Activated CD4-positive, alpha-beta T cell treated with anti-CD3 and anti-CD28 coated beads for 1 hour (primary cell): ENCODE measurements at places on chromosomes 5 and 9.

GRCh38 chr5:155052532-155052931, 39.0 kb downstream of the KIF4B start:
- no peak for DNase-seq

GRCh38 chr9:98135938-98136337, 16.9 kb upstream of the TRIM14 start:
- no peak for DNase-seq

- DNase-seq = no peak
Observed at GRCh38 chr5:103993031-103993430, 430.4 kb upstream of the NUDT12 start.

DNA sequence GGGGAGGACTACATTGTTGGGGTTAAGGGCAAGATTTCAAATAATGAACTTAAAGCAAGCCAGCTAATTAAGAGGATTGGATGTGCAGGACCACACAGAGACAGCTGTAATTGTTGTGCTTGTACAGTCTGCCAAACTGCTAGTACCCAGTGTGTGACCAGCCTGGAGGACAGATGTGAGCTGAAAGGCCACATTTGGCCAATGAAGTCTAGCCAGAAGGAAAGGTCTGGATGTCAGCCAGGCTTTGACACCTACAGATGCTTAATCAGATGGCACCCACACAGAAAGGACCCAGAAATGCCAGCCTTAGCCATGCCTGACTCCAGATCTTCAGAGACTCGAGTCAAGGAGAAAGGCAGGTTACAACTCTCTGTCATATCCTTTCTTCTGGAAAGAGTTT, 491.1 kb downstream of the KIF4B start:
- DNase-seq = no peak

- DNase-seq = no peak
Observed at GRCh38 chr9:21070906-21071305, 6.8 kb downstream of the IFNB1 start.

DNA sequence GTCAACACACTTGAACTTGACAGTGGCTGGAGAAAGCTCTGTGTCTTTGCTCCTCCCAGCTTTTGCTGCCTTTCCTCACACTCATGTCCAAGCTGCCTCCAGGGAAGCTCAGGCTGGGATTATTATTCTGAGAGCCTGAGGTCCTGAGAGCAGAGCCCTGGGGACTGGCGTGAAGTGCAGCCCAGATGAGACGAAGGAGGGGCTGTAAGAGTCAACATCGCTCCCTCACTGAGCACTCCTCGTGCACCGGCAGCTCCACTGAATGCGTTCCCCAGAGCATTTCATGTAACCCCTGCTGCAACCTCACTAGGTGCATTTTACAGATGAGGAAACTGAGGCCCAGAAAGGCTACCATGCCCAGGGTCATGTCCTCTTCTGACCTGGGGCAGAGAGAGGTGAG, 63.5 kb upstream of the PHYKPL start:
- DNase-seq = no peak

DNA sequence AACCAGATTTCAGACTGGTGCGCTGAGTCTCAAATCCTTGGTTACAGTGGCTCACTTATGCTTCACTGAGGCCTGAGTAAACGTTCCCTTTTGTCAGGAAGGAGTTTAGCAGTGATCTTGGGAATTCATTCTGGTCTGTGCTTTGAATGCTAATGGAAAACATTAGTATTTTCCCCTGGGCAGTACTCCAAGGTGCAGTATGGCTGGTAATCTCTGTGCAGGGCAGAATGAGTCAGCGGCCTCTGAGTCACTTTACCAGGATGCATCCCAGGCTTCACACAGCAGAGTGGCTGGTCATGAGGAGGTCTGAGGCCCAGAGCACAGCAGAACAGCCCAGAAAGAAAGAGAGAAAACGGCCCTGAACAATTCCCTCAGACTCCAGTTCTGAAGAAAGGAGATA, 54.0 kb downstream of the PCA3 start:
- DNase-seq = no peak

DNA sequence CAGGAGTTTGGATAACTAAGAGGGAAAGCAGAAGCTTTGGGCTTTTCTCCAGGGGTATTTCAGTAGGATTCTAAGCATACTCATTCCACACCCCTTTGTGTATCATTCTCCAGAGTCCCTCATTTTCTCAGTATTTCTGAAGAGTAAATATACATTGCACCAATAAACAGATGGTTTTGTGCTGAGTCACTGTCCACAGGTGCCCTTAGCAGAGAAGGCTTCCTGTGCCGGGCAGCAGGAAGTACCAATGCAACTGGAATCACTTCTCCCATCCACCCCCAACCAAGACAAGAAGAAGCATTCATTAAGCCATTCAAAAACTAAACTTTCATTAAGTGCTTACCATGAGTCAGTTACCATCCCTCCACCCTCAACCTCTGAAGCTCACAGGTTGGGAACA, 3.6 kb upstream of the CCNJL start:
- DNase-seq = no peak

DNA sequence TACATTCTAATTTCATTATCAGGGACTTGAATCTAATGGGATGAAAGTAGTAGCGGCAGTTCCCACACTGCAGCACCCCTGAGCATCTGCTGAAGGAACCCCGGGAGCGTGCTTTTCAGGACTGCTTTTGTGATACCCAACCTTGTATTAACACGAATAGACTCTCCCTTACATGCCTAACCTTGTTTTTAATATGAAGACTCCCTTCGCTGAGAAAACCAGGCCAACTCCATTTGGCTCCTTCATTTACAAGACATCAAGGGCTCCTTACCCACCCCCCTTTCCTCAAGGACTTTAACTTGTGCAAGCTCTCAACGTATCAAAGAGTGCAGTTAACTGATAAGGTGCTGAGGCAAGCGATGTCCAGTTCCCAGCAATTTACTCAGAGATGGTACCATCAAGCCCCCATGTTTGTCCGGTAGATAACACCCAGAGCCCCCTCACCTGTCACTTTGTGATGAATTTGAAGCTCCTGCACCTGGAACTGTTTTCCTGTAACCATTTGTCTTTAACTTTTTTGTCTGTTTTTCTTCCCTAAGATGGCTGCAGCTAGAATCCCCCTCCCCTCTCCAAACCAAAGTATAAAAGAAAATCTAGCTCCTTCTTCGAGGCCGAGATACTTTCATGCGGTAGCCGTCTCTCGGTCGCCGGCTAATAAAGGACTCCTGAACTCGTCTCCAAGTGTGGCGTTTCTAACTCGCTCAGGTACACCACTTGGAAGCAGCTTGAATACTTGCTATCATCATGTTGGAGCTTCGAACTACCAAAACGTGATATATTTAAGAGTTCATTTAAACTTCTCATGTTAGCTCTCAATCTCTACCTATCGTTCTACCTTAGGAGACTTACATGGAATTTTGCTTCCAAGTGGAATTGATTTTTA, 10.7 kb downstream of the HNRNPH1 start:
- no peak for DNase-seq

DNA sequence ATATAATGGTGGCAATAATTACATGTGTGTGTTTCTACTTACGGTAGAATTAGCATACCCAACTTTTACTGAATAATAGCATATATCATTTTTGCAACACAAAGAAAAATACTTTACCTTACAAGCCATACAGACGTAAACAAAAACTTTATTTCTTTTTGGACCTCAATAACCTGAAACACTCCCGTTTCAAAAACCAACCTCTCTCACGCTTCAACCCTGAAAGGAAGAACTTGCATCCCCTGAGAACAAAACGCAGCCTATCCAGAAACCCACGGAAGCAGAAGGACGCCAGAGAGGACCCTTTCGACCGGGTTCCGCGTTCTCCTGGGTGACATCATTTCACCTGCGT, at the start of gene RNF38:
Gene RNF38, minus strand, starts transcription at position 290 of the 352 bp plus-strand sequence. Its CDS starts 161 bp downstream, at position 129.
- DNase-seq = no peak

DNA sequence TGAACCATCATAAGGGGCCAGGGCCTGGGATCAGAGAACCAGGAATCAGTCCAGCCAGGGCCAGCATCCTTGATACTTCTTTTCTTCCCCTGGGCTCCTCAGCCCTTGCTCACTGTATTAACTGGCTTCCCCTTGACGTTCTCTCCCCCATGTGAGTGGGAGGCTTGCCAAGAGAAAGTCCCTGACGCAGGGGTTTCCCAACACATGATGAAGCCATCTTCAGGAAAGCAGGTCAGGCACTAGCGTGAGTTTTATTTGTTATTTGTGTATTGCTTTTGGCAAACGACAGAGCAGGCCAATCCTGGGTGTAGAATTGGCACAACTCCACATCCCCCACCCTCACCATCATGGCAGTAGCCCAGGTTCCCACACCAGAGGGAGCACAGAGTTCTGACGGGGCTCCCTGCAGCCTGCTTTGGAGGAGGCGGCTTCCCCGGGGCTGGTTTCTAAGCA, 165.5 kb upstream of the NFIL3 start:
- no peak for DNase-seq

- no peak for DNase-seq
Observed at GRCh38 chr9:36793277-36793676, 220.6 kb downstream of the MELK start.

- DNase-seq = no peak
Observed at GRCh38 chr9:93677048-93677571, 100.7 kb downstream of the PHF2 start.

- no peak for DNase-seq
Observed at GRCh38 chr5:96288166-96288844, 144.7 kb downstream of the PCSK1 start.

DNA sequence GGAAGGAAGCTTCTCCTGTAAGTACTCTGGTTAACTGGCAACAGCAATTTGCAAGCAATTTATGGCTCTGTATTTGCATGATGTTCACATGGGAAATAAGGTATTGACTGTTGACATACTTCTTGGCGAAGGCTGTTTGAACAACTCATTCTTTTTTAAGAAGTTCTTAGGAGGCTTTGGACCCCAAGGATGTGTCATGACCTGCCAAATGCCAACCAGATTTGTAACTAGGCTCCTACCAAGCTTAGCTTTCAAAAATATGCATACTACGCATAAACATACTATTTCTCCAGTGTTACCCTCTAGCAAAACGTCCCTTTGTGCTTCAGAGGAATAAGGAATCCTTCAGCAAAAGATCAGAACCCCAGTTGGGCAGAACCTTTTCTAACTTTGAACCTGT, 165.2 kb upstream of the MSX2 start:
- DNase-seq = no peak

DNA sequence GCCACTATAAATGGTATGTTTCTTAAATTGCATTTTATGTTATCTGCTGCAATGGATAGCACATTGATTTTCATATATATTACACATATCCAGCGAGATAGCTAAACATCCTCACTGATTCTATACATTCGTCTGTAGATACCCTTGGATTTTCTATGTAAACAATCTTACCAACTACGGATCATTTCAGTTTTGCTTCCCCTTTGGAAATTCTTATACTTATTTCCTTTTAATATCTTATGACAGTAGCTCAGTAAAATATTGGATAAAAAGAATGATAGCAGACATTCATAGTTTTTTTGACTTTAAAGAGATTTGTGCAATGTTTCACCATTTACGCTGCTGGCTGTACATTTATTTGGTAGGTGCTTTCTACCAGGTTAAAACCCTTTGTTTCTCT, 254.9 kb downstream of the SYK start:
- DNase-seq = no peak
